ENCODE measurements at places on chromosomes 13 and 19. TPM values are rescaled to one million over a fixed set of nuclear protein-coding genes. Genes with fewer than 3 reads are reported as not detected.

PTH2 gene
- not detected for total RNA-seq

MCEMP1 gene
- total RNA-seq, result not detected

ZNF100 gene
- total RNA-seq, result 5.9 TPM

LDLR gene
- 288 TPM for total RNA-seq

ZNF729 gene
- total RNA-seq, result not detected

LHFPL6 gene
- 29.2 TPM for total RNA-seq

UBE2M gene
- 111 TPM for total RNA-seq

CBLC gene
- 53.0 TPM for total RNA-seq

BEST2 gene
- 0.50 TPM for total RNA-seq

ZNF626 gene
- total RNA-seq, result 37.3 TPM

TEAD2 gene
- total RNA-seq, result 40.3 TPM

IRF2BP1 gene
- 15.4 TPM for total RNA-seq

ZGLP1 gene
- total RNA-seq, result 1.2 TPM

PDX1 gene
- not detected for total RNA-seq

CLEC17A gene
- not detected for total RNA-seq

BIVM gene
- total RNA-seq, result 24.0 TPM

CDADC1 gene
- total RNA-seq, result 9.4 TPM

VAV1 gene
- total RNA-seq, result 0.96 TPM

ZNF835 gene
- 0.17 TPM for total RNA-seq

CYP4F8 gene
- total RNA-seq, result not detected

DGKH gene
- 27.8 TPM for total RNA-seq
